ENCODE measurements at places on chromosomes 3 and 15.
A peak's percentile ranks its signal among the peaks of the same experiment; 100 is the strongest.

DNA sequence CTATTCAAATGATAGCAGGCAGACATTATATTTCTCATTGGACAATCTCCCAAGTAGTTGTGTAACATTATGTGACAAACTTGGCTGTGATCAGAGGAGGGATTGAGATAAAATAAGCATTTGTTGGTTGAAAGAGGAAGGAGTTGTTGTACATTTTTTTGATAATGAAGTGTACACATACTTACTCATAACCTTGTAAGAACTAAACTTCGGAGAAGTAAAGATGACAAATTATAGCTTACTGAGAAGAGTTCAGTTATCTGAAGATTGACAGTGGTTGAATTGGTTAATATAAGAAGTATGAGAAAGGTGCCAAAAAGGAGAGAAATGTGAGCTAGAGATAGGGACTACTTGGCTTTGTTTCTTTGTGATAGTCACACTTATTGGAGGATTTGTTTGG lies 32.6 kb downstream of the STT3B start:
- DNase-seq, result no peak

DNA sequence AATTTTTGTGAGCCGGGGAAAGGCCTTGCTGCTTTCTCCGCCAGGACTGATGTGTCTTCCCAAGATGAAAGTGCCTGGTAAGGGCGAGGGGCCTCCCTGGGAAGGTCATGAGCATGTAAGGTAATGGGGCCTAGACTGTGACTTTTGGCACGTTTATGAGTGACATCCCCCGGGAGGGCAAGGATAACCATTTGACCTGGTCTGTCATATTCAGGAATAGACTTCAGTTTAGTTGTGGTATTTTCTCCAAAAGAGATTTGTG lies 631 bp upstream of the CNBP start:
- no peak for DNase-seq

- DNase-seq, result no peak
Measured at GRCh38 chr3:159252772-159253384, 451.0 kb downstream of the MFSD1 start.

GRCh38 chr15:40137303-40138200 lies 23.3 kb upstream of the BUB1B start:
- no peak for DNase-seq

DNA sequence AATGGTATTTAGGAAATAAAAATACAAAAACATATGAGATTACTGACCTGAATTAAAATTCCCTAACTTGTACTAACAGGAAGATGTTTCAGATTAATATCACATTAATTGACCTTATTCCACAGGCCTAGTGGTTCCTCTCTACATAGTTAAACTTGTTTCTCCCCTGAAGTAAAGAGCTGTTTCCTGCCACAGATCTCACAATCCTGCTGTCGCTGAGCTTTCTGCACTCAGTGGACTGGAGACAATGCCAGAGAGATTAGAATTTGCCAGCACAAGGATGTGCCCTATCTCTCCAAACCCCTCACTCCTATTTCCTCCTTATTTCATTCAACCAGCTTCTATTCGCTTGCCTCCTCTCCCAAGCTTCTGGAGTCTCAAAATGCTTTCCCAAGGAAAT lies 130.6 kb downstream of the CTNNB1 start:
- DNase-seq, result no peak

DNA sequence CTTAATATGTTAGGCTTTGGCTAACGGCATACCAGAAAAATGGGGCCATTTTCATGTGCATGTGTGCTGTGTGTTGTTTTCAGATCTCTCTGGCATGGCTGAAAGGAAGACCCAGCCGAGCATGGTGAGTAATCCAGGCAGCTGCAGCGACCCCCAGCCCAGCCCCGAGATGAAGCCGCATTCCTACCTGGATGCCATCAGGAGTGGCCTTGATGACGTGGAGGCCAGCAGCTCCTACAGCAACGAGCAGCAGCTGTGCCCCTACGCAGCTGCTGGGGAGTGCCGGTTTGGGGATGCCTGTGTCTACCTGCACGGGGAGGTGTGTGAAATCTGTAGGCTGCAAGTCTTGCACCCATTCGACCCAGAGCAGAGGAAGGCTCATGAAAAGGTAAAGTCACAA lies 15.1 kb downstream of the MKRN2 start:
- no peak for DNase-seq

- DNase-seq, result no peak
Measured at GRCh38 chr3:148420242-148420641, 277.5 kb upstream of the AGTR1 start.

DNA sequence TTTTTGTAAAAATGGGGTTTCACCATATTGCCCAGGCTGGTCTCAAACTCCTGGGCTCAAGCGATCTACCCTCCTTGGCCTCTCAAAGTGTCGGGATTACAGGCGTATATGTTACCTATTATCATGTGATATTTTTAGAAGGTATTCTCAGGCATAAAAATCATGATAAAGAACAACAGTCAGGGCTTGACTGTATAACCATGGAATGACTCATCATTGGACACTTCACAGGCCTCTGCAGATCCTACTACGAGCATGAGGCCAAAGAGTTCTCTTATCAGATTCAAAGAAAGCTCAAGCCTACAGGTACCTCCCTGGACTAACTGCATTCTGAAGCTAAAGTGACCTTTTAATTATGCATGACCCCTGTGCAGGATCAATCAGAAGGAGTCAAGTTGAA lies 91.7 kb upstream of the PRICKLE2 start:
- no peak for DNase-seq

DNA sequence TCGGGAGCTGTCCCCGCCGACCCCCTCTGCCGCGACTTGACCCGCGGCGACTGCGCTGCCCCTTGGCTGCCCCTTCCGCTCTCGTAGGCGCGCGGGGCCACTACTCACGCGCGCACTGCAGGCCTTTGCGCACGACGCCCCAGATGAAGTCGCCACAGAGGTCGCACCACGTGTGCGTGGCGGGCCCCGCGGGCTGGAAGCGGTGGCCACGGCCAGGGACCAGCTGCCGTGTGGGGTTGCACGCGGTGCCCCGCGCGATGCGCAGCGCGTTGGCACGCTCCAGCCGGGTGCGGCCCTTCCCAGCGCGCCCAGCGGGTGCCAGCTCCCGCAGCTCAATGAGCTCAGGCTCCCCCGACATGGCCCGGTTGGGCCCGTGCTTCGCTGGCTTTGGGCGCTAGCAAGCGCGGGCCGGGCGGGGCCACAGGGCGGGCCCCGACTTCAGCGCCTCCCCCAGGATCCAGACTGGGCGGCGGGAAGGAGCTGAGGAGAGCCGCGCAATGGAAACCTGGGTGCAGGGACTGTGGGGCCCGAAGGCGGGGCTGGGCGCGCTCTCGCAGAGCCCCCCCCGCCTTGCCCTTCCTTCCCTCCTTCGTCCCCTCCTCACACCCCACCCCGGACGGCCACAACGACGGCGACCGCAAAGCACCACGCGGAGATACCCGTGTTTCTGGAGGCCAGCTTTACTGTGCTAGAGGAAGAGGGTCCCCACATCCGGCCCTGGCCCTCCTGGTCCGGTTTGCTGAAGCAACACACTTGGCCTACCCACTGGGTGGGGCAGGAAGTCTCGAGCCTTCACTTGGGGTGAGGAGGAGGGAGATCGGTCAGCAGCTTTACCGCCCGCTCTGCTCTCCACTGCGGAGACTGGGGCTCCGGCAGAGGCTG lies at the start of gene RASSF1:
RASSF1 (minus strand) TSS at position 389 of the 882 bp plus-strand sequence; CDS start at position 358, 31 bp downstream.
- peak; percentile 81 for DNase-seq

DNA sequence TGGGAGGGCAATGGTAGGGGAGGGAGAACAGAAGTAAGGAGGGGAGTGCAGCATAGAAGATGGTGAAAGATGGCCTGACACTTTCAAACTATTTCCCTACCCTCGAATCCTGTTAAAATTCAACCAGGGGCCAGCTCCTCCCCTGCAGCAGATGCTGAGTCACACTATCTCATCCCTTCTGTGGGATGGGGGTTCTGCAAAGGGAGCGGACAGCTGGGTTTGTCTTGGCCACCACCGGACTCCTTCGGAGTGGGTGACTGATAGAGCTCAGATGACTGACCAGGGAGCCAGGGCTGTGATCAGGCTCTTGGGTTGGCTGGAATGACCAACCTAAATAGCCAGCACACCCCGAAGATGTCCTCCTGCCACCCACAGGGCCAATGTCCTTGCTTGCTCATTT lies 33.6 kb upstream of the TMCC1 start:
- DNase-seq, result no peak

DNA sequence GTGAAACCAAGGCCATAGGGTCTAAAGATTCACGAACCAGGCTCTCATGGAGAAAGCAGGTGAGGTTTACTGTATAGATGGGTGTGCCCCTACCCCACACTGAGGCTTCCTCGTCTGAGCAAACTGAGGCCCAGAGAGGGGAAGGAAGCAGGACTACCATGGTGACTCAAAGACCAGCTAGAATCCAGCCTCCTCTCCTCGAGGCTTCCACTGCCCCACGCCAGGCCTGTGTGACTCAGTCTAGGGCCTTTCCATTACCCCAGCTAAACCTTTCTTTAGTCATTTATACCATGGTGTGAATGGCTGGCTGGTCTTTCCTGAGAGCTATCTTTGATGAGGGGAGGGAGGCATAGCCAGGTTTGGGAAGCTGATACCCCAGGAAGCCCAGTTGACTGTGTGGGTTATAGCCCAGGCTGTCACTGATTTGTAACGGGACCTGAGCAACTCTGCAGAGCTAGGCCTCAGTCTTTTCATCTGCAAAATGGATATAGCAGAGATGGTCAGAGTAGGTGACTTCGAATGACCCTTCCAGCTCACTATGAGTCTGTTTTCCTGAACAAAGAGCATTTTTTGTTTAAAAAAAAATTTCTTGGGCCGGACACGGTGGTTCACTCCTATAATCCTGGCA lies 3.0 kb upstream of the RHO start:
- DNase-seq, result peak; percentile 25

- DNase-seq, result no peak
Measured at GRCh38 chr3:159137949-159138348, 336.1 kb downstream of the MFSD1 start.

DNA sequence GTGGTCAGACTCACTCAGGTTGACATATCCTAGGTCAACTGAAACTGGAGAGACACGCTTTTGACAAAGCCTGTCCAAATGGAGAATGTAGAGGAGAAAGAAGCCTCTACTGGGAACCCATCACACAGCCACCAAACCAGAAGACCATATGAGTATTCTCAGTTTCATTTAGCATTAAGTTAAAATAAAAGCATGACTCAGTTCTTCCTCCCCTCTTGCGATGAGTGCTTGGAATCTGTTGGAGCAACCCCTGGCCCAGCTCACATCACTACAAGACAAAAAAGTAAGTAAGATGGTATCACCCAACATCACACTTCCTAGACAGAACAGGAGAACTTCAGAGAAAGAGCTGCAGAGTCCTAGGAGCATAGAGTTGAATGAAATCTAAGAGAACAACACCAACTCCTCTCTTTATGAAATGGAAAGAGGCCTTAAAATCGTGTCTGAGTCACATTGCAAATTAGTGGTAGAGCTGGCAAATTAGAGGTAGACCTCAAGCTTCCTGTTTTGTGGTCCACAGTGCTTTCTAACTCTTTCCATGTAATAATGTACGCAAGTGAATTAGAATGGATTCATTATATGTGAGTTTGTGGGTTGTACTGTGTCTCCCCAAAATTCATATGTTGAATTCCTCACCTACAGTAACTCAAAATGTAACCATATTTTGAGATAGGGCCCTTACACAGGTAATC lies 51.2 kb downstream of the FGF12 start:
- no peak for DNase-seq

- no peak for DNase-seq
Measured at GRCh38 chr3:147383617-147384016, 22.7 kb downstream of the ZIC4 start.

DNA sequence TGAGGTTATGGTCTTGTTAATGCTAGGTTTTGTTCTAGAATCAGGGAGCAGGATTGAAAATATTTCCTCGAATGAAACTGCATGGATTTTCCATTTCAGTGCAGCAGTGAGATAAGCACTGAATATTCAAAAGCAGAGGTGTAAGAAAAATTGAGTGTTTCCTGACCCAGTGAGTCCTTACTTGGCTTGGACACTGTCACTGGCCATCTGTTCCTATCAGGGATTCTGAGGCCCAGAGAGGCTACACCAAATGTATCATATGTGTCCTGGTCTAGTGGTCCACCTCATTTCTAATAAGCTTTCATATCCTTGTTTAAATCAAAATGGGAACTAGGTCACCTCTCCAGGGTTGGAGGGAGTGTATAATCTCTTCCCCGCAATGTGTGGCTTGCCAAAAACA lies 61.1 kb upstream of the RAD18 start:
- no peak for DNase-seq

- no peak for DNase-seq
Measured at GRCh38 chr15:39056357-39056756, 491.7 kb upstream of the RASGRP1 start.

- no peak for DNase-seq
Measured at GRCh38 chr3:31369637-31370379, 162.9 kb upstream of the STT3B start.

DNA sequence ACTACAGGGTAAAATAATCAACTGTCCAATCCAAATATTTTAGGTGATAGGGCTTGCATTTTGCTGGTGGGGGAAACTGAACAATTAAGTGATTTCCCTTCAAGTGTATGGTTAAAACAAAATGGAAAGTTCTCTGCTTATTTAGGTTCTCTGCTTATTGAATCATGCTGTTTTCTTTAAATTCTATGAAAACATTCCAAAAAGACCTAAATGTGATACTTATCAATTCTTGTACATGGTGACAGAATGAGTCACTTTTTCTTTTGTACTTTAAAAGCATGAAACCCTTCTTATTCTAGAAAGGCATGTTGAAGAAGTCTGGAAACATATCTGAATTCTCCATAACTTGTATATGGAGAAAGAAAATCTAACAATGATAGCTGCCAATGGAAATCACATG lies 192.6 kb downstream of the FMN1 start:
- no peak for DNase-seq

GRCh38 chr3:193210618-193211017 lies 30.4 kb upstream of the PLAAT1 start:
- no peak for DNase-seq

DNA sequence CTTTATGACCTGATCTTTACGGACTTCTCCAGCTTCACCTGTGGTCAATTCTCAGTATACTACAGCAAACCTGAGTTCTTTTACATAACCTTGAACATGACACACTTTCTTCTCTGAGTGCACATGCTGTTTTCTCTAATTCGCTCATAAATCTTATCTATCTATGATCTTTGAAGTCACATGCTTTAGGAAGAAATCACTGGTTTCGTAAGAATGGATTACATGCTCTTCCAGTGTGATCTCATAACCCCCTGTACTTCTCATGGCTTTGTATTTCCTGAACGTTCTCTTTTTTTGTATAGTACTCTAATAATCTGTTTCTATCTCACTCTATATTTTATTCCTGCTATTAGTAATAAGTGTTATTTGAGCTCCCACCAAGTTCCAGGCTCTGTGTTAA lies 1165.2 kb downstream of the TBL1XR1 start:
- no peak for DNase-seq

DNA sequence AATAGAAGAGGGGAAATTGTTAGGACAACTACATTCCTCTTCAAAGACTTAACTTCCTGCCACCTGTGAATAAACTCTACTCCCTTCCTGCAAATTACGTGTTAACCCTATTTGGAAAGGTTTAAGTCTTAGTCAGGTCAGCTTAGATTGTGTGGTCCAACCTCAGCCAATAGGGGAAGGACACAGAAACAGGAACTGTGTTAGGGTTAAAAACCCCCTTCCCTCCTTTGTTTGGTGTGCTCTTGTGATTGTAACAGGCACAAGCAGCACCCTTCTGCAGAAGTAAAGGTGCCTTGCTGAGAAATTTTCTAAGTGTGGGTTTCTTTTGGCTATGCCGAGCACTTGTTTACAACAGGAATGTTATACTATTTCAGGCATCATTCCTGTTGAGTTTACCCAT lies 45.0 kb upstream of the FSTL1 start:
- no peak for DNase-seq

Data from activated T-cell treated with anti-CD3 and anti-CD28 coated beads, Interleukin-2, amount 50 U/mL, for 48 hours (primary cell).